Anterior cingulate cortex (tissue), 58 donors: ENCODE measurements at places on chromosomes 5 and 9.

DNA sequence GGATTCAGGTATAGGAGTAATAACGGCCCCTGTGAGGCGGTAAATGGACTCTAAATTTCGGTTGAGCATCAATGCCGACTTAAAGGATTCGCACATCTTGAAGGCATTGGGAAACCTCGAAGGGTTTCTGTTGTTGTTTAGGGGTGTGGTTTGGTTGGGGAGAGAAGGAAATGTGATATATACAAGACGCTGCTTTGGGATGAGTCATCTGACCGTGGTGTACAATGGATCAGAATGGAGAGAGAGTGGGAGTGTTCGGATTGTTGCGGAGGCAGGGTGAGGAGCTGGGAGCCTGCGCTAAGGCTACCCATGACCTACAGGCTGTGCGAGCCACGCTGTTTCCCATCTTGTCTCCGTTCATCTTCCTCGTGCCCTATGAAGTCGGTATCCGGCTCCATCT is 60.4 kb upstream of the ERCC6L2 start:
- no peak for DNase-seq

GRCh38 chr5:1815881-1816292 is 14.7 kb downstream of the NDUFS6 start:
- no peak for DNase-seq

DNA sequence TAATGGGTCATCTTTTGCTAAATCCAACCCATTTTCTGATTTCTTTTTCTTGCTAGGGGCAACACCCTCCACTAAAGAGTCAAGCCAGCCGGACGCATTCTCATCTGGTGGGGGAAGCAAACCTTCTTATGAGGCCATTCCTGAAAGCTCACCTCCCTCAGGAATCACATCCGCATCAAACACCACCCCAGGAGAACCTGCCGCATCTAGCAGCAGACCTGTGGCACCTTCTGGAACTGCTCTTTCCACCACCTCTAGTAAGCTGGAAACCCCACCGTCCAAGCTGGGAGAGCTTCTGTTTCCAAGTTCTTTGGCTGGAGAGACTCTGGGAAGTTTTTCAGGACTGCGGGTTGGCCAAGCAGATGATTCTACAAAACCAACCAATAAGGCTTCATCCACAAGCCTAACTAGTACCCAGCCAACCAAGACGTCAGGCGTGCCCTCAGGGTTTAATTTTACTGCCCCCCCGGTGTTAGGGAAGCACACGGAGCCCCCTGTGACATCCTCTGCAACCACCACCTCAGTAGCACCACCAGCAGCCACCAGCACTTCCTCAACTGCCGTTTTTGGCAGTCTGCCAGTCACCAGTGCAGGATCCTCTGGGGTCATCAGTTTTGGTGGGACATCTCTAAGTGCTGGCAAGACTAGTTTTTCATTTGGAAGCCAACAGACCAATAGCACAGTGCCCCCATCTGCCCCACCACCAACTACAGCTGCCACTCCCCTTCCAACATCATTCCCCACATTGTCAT is 72.0 kb downstream of the NUP214 start:
- no peak for DNase-seq

GRCh38 chr5:174520420-174521396 is 203.7 kb upstream of the MSX2 start:
- DNase-seq, result no peak

- no peak for DNase-seq
Measured at GRCh38 chr5:7625740-7626139, 225.2 kb downstream of the CFAP90 start.

DNA sequence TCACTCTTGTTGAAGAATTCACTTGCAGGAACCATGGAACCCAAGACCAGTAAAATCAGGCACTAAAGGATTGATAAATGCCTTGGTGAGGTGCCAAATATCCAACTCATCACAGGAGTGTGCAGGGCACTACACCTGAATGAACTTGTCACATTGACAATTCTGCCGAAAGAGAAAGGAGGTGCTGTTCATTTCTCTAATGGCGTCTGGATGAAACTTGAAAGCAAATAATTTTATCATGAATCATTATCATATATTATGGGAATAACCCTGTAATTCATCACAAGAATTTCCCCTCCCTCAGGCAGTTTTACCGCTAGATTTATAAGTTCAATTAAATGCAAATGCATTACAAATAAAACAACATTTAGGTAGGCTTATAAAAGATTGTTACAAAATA is 360.0 kb downstream of the GLIS3 start:
- DNase-seq, result no peak

GRCh38 chr5:107542428-107542827 is 128.3 kb downstream of the EFNA5 start:
- no peak for DNase-seq

- no peak for DNase-seq
Measured at GRCh38 chr9:114745108-114745848, 60.6 kb downstream of the TNFSF15 start.

- no peak for DNase-seq
Measured at GRCh38 chr9:80922544-80922943, 766.8 kb downstream of the TLE1 start.

DNA sequence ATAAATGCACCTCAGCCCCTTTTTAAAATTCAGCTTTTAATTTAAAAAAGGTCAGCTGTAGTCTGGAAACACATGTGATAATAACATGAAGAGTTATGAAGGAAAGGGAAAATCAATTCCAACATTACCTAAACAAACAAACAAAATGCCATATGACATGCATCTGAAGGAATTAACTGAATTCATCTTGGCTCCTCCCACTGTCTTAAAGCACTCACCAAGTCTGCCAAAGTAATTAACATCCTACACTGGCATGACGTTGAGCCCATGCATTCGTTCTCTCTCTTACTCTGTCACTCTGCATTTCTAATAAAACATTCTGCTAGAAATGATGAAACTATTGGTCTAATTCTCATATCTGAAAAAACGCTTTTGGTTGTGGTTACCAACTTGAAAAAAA is 37.7 kb downstream of the TSSK1B start:
- no peak for DNase-seq

GRCh38 chr9:92679413-92680165 is 9.7 kb upstream of the IPPK start:
- DNase-seq, result no peak

DNA sequence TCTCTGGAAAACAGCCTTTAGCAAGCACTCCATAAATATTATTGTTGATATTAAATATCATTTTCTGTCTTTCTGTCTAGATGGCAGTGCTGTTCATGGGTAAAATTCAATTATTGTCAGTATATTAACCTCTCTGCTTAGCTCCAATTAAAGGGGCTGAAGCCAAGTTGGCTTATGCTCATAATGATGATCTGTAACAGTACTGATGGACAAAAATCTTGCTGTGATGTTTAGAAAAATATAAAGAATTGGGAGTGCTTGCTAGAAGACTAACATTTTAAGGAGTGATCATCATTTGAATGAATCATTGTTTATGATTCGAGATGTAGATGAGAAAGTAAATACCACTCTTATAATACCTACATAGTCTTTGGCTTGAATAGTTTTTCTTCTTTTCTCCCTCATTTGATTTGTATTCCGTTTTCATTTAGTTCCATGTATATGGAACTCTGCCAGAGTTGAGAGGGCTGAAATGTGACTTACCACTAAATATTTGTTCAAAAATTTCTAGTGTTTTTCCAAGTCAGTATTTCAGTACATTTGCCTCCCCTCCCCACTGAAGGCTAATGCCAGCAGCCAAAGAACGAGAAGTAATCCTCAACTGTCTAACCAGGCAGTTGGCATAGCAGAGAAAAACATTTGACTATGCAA is 538.3 kb downstream of the CSNK1G3 start:
- no peak for DNase-seq

DNA sequence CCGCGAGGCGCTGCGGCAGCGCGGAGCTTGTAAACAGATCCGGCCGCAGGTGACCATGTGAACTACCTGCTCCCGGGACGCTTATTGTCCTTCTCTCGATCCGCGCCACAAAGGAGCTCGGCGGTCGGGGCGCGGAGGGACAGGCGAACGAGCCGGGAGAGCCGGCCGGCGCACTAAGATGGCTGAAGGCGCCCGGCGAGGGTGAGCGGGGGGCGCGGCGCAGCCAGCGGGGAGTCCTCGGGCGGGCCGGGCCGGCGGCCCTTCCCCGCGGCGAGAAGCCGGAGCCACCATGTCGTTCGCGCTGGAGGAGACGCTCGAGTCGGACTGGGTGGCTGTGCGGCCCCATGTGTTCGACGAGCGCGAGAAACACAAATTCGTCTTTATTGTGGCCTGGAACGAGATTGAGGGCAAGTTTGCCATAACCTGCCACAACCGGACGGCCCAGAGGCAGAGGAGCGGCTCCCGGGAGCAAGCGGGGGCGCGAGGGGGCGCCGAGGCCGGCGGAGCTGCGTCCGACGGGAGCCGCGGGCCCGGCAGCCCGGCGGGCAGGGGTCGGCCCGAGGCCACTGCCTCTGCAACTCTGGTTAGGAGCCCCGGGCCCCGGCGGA is 535 bp downstream of the JMY start:
- no peak for DNase-seq

DNA sequence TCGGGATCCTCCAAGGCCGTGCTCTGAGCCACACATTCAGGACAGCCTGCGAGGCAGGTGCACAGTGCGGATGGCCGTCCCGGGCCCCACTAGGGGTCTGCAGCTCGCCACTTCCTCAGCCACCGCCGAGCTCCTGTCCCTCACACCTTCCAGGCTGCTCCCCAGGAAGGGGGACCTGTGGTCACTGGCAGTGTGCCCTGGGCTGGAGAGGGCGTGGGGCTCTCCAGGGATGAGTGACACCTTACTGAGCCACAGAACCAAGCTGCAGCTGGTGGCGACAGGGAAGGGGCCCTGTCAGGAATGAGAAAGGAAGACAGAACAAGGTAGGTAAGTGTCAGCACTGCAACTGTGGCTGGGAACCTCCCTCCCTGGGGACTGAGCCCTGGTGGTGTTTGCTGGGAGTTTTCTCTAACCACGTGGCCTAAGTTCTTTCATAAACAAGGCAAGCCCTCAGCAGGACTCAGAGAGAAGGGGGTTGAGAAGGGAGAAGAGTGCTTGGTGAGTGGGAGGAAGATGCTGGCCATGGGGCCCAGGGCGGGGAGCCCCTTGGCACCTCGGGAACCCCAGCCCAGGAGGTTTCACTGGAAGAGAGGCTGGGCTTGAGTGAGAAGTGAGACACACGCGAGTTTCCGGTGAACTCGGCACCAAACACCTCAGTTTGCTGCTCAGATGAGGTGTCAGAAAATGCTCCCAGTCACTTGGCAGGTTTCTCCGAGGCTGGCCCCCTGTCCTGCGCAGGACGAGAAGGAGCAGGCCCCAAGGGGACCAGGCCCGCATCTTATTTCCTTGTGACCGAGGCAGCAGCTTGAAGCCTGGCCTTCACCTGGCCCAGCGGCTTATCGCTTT is 5.2 kb downstream of the IL13 start:
- DNase-seq, result no peak

- DNase-seq, result no peak
Measured at GRCh38 chr9:33404788-33405362, 2.5 kb upstream of the AQP7 start.

DNA sequence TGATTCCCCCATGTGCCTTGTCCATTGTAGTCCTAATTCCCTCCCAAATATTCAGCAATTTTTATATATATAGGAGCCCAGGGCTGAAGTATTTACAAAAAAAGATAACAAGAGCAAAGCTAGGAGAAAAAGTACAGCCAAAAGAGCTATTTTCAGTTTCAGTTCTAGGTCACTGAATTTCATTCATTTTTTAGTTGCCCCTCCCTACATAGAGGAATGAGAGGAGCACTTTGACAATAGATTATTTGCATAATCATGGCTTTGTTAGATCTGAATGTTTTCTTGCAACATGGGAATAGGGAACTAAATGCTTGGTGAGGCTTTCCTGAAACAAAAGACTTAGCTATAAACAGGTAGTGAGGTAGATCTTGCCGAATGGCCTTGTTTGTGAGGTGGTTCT is 15.3 kb upstream of the F2RL2 start:
- no peak for DNase-seq

GRCh38 chr5:34858790-34859189 is 19.8 kb downstream of the TTC23L start:
- no peak for DNase-seq

DNA sequence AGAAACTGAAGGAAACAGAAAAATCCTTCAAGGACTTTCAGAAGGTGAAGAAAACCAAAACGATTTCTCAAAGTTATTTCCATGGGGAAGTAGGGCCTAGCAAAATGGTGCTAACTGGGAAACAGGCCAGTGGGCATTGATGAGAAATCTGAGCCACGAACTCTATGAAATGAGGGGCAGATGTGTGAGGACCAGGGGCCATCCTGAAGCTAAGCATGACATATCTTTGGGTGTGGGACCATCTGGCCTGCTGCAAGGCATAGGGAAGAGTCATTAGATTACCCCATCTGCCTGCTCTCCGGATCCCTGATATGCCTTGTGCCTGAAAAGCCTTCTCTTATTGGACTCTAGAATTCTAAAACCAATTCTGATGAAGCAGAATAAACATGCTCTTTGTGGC is 143.8 kb downstream of the PALM2AKAP2 start:
- DNase-seq, result no peak

GRCh38 chr5:78019744-78020143 is 243.6 kb upstream of the TBCA start:
- no peak for DNase-seq

DNA sequence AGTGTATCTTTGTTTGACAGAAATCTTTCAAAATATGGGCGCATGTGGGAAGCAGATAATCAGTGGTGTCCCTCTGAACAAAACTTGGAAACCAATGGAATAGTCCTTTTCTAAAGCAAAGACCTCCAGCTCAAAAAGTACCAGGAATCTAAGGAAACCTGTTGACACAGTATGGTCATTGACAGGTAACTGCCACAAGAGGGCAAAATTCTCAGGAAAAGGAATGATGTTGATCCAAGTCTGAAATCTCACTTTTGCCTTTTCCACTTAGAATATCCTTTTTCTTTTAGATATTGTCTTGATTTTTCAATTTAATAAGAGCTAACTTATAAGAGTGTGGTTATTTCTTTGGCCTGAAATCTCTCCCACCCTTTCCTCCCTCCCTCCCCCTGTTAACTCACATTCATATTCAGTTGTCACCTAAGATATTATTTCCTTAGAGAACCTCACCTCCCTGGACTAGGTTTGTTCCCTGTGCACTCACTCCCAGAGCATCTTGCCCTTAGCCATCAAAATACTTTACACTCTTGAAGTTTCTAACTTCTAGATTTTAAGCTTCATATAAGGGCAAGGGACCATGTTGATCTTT is 59.0 kb upstream of the BARX1 start:
- no peak for DNase-seq

- no peak for DNase-seq
Measured at GRCh38 chr5:66518753-66519152, 77.4 kb upstream of the MAST4 start.

DNA sequence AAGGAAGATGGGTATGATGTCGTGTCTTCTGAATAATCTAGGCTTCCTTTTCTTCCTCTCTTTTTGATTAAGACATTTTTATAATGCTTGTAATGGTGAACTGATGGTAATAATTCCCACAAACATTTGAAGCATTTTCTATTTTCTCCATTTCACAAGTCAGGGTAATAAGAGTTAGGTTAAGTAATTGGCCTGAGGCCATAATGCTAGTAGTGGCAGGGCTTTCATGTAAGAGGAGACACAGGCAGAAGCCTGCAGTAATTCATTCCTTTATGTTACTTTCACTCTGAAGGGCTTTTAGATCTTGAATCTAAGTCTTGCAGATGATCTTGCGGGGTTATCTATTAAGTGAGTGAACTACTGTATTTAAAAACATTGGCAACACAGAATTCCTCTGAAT is 374.9 kb downstream of the MAT2B start:
- DNase-seq, result no peak

- DNase-seq, result no peak
Measured at GRCh38 chr5:171010816-171011215, 149.0 kb downstream of the RANBP17 start.

GRCh38 chr9:121266906-121267650 is 884 bp upstream of the GSN start:
- no peak for DNase-seq
